ENCODE measurements at places on chromosomes 4 and X.

GRCh38 chr4:6228158-6229067 is 28.1 kb upstream of the JAKMIP1 start:
- no peaks in the 10 kb centered on the region for H3K36me3 ChIP-seq
- no peaks in the 10 kb centered on the region for H3K4me1 ChIP-seq
- DNase-seq, result no peak
- no peak overlapping the region for H3K27ac ChIP-seq
- no peak overlapping the region for H3K4me3 ChIP-seq

DNA sequence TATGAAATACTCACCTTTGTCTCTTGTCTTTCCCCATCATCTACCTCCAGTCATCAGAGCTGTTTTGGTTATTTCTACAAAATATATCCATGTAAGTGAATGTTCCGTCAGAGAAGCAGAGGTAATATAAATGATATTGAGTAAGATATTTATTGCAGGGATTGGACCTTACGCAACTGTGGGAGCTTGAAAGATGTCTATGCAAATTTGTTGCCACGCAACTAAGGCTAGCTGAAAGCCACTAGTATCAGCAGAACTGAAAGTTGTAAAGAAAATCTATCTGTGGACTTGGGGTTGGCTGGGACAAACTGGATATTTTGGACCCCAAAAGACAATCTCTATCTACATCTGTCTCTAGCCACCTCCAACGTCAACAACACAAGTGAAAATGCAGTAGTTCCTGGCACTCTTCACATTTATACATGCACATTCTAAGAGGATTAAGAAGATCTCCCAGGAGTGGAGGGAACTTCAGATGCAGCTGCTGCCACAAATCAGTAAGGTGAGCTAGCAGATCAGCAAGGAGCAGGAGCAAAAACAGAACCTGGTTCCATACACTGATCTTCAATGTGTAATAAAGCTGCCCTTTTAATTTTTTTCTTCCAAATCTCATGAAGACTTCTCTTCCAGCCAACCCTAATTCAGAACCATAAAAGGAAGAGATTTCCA is 8.5 kb upstream of the CCSER1 start:
- no peaks in the 10 kb centered on the region for H3K27me3 ChIP-seq
- no peaks in the 10 kb centered on the region for H3K4me1 ChIP-seq
- no peak overlapping the region for H3K27ac ChIP-seq
- no peak for DNase-seq

GRCh38 chrX:101071582-101071981 is 7.1 kb upstream of the TMEM35A start:
- no peak for DNase-seq
- H3K36me3 ChIP-seq, result no peaks in the 10 kb centered on the region
- H3K4me1 ChIP-seq, result no peaks in the 10 kb centered on the region
- H3K27me3 ChIP-seq, result no peaks in the 10 kb centered on the region

GRCh38 chrX:151393514-151393913 is 3.5 kb upstream of the VMA21 start:
- no peaks in the 10 kb centered on the region for H3K4me1 ChIP-seq
- no peak overlapping the region for H3K4me3 ChIP-seq

DNA sequence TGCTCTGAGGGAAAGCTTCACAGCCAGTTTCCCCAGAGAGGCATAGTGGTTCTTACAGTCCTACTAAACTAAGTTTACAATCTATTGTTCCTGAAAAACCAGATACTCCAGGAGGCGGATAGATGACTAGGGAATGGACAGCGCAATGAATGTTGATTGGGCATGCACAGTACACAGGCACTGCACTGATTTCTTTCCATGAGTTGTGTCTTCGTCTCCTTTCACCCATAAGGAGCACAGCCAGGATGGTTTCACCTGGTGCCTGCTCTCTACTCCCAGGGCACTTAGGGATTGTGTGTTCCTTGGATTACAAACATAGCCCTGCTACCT is 144.9 kb downstream of the PALLD start:
- no peak for DNase-seq

DNA sequence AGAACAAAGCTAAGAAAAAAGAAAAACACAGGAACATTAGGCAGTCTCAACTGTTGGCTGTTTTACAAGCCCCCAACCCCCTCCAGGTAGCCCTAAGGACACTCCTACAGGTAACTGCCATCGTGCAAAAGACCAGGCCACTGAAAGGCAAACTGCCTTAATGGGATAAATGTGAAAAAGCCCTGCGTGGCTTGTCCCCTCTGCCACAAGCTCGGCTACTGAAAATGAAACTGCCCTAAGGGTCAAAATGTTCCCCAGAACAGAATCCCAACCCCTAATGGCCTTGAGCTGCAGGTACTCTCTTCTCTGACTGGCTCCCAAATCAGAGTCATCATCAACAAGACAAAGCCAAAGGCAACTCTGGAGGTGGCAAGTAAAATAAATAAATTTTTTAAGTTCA is 84.8 kb downstream of the MSN start:
- H3K36me3 ChIP-seq, result no peaks in the 10 kb centered on the region
- no peaks in the 10 kb centered on the region for H3K4me1 ChIP-seq
- H3K27ac ChIP-seq, result no peak overlapping the region
- H3K27me3 ChIP-seq, result peaks cover 11% of the 10 kb centered on the region
- H3K4me3 ChIP-seq, result no peak overlapping the region

DNA sequence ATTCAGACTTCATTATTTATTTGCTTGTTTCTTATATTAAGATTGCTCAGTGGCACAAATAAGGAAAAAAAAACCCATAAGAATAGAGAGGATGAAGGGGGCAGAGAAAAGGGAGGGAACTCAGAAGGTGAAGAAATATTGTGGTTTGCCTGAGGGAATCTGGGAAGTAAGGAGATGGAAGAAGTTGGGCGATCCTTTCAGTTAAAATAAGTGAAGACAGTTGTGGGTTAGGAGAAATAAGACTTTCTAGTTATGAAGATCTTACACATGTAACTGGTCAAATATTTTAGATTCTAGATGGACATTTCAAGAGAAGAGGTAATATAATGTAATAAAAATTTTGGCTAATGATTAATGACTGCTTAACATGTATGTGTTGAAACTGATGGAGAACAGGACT is 138.7 kb upstream of the LIMCH1 start:
- H3K27ac ChIP-seq, result no peak overlapping the region
- H3K27me3 ChIP-seq, result no peaks in the 10 kb centered on the region
- no peak for DNase-seq
- H3K4me3 ChIP-seq, result no peak overlapping the region
- no peaks in the 10 kb centered on the region for H3K4me1 ChIP-seq
- no peaks in the 10 kb centered on the region for H3K36me3 ChIP-seq

GRCh38 chr4:158422546-158422945 is 99.1 kb upstream of the RXFP1 start:
- H3K36me3 ChIP-seq, result no peaks in the 10 kb centered on the region
- H3K27me3 ChIP-seq, result no peaks in the 10 kb centered on the region
- H3K4me1 ChIP-seq, result no peaks in the 10 kb centered on the region
- H3K4me3 ChIP-seq, result no peak overlapping the region

- H3K27me3 ChIP-seq, result no peaks in the 10 kb centered on the region
- peak; percentile 91 for DNase-seq
- H3K4me3 ChIP-seq, result no peak overlapping the region
Measured at GRCh38 chr4:87017580-87018342, 83.0 kb downstream of the AFF1 start.

DNA sequence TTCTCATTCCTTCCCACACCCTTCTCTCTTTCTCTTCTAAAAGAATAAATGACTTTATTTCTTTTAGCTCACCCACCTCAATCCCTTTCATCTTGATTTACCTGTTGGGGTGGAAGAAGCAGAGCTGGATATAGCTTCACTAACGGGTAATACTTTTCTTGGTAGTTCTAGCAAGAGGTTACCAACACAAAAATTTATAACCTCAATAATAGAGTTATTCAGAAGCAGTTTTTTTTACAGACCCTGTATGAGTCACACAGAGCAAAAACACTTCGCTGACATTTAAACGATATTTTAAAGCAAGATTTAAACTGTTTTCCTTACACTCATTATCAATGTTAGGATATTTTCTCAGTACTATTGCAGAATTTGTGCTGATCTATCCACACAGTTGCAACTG is 42.4 kb downstream of the CBLL2 start:
- no peaks in the 10 kb centered on the region for H3K4me1 ChIP-seq
- no peak overlapping the region for H3K27ac ChIP-seq
- no peak for DNase-seq
- no peak overlapping the region for H3K4me3 ChIP-seq
- H3K36me3 ChIP-seq, result no peaks in the 10 kb centered on the region
- peaks cover 4% of the 10 kb centered on the region for H3K27me3 ChIP-seq

DNA sequence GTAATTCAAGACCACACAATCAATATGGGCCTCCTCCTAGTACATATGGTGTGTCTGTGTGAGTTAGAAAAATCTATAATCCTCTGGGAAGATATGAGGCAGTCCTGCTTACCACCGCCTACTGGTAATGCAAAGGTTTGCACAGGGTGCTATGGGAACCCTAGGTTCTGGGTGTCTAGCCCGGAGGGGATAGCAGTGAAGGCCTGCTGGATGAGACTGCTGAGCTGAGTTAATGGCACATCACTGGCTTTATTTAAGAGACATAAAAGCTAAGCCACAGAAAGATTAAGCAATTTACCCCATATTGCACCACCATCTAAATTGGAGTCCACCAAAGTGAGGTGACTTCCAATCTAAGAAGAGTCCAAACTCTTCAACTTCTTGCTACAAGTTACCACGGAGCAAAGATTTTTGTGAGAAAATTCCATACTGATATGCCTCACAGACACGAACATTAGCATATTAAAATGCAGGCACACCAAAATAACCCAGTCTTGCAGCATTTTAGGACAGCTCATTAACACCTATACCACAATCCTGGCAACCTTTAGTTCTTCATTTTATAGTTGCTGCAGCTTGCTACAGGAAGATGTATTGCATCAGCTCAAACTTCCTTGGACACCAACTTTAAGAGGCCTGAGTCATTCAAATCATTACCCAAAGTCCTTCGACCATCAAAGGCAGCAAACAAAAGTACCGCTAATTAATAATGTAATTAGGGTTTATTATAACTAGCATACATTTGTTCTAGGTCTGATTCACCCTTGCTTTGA is 13.7 kb downstream of the DGKK start:
- H3K4me3 ChIP-seq, result no peak overlapping the region
- H3K27me3 ChIP-seq, result peaks cover 72% of the 10 kb centered on the region
- no peak overlapping the region for H3K27ac ChIP-seq
- H3K36me3 ChIP-seq, result no peaks in the 10 kb centered on the region

- H3K36me3 ChIP-seq, result no peaks in the 10 kb centered on the region
- peaks cover 1% of the 10 kb centered on the region for H3K4me1 ChIP-seq
- H3K27ac ChIP-seq, result no peak overlapping the region
- H3K27me3 ChIP-seq, result peaks cover 76% of the 10 kb centered on the region
- no peak overlapping the region for H3K4me3 ChIP-seq
Measured at GRCh38 chr4:3756343-3757059, 9.7 kb upstream of the ADRA2C start.

Data from mesenchymal stem cell (in vitro differentiated cells and primary cell).